Cardiac muscle cell (in vitro differentiated cells and primary cell): ENCODE measurements at places on chromosomes 12 and 14. TPM values are rescaled to one million over a fixed set of nuclear protein-coding genes. Genes with fewer than 3 reads are reported as not detected.

Gene AQP2
- not detected in 2 replicates for polyA plus RNA-seq

DNA sequence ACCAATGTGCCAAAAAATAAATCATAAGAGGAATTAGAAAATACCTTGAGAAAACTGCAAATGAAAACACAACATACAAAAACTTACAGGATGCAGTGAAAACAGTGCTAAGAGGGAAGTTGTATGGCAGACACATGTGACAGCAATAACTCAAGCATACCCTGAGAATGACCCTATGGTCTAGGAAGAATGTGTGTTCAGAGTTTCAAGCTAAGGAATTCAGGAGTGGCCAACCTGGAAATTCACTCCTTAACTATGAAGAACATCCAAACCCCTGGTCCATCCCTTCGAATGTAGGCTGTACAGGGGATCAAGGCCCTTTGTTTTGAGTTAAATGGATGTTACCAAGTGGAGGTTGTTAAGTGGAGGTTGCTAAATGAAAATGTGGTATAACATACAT is 16.7 kb upstream of the TTC9 start:
- no peak for DNase-seq

DNA sequence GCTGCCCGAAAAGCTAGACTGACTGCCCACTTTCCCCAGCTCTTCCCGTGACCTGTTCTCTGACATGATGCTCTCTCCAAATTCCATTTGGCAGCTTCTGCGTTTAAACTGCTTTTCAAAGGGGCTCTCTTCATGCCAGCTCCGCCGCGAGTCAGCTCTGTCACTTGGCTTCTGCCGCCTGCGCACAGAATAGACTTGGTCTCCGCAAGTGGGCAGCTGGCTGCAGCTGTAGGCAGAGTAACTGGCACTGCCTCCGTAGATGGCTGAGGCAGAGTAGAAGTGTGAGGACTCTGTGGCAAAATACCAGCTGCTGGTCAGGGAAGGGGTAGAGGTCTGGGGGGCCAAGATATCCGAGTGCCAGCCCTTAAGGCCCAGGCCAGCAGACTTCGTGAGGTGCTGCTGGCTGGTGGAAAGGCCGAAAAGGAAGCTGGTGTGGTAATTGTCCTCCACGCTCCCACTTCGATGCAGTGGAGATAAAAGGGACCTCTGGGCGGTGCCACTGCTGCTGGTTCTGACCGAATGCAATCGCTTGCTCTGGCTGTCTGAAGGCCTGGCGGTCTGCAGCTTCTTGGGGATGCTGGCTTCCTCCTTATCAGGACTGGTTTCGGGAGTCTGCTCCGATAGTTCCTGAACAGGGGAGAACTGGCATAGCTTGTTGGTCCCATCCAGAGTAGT is 85.7 kb downstream of the DUSP16 start:
- DNase-seq = no peak

DNA sequence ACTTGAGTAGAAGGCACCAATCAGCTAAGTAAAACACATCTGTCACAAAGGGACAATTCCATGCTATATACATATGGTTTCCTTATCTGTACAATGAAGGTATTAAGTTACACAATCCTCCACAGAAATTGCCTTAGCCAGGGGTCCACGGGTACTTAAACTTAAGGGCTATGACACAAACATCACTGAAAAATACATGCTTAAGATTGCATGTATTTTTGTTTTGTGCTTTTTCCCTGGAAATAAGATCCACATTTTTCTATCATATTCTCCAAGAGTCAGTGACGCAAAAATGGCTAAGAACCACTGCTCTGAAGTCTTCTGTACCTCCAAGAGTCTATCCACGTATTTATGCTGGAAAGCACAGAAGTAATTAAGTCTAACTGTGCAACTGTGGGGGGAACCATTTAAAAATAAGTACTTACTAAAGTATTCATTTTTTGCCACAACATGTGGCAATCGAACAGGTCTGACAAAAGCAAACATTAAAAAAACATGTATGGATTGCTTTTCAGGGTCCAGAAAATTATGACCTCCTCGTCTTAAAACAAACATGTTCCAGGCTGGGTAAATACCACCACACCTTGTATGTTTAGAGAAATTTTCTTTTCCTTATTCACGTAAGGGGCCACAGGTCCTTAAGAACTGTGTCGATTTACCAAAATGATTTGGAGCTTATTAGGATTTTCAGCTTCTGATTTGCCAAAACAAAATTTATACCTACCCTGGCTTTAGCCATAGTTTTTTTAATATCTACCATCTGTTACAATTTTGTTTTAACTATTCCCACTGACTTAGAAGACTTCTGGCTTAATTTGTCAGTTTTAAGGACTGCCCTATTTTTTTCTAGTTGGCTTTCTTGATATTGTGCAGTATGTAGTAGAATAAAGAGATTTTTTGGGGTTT is 2.8 kb downstream of the SLC38A2 start:
- no peak for DNase-seq
